ENCODE measurements at places on chromosomes 13 and 19. TPM values are rescaled to one million over a fixed set of nuclear protein-coding genes. Genes with fewer than 3 reads are reported as not detected.

The HIF3A gene
- total RNA-seq, result 0.14 TPM

The ZNF600 gene
- 3.0 TPM for total RNA-seq

The C1QTNF9 gene
- total RNA-seq, result not detected

The FEM1A gene
- total RNA-seq, result 9.0 TPM

The F10 gene
- total RNA-seq, result 10.7 TPM

The ZNF221 gene
- total RNA-seq, result 7.4 TPM

The NLRP5 gene
- total RNA-seq, result not detected

The HS6ST3 gene
- total RNA-seq, result not detected

The PALM3 gene
- total RNA-seq, result under 0.01 TPM

The DIAPH3 gene
- total RNA-seq, result 1.8 TPM

The SLC25A41 gene
- not detected for total RNA-seq

The ZNF763 gene
- total RNA-seq, result 2.3 TPM

The ATP13A1 gene
- total RNA-seq, result 21.8 TPM

The SLC25A23 gene
- total RNA-seq, result 14.4 TPM

The ITGBL1 gene
- total RNA-seq, result 285 TPM

The CKM gene
- total RNA-seq, result not detected

The PRODH2 gene
- total RNA-seq, result not detected

The PDCD2L gene
- 7.5 TPM for total RNA-seq

The MEIOSIN gene
- total RNA-seq, result not detected

The NFKBIB gene
- total RNA-seq, result 7.5 TPM

The C19orf67 gene
- total RNA-seq, result not detected

The MBD3L3 gene
- total RNA-seq, result not detected

The FAM174C gene
- 26.2 TPM for total RNA-seq

The PGLYRP2 gene
- not detected for total RNA-seq

The SIGLEC7 gene
- not detected for total RNA-seq

The IGFL1 gene
- total RNA-seq, result not detected

The TMEM91 gene
- total RNA-seq, result 13.3 TPM

The IRS2 gene
- 3.0 TPM for total RNA-seq

The NCCRP1 gene
- total RNA-seq, result not detected

The ZNF563 gene
- 5.2 TPM for total RNA-seq

The ZNF649 gene
- total RNA-seq, result 4.4 TPM

The ZIM2 gene
- not detected for total RNA-seq

The CLIP3 gene
- total RNA-seq, result 11.9 TPM

The SIGLEC11 gene
- total RNA-seq, result not detected

The PINLYP gene
- 0.55 TPM for total RNA-seq

The ACTMAP gene
- total RNA-seq, result 0.37 TPM

The KLK15 gene
- total RNA-seq, result not detected

The GEMIN7 gene
- total RNA-seq, result 15.6 TPM

The APLP1 gene
- total RNA-seq, result 3.9 TPM

The OR7A5 gene
- total RNA-seq, result not detected

The ZNF534 gene
- not detected for total RNA-seq

The CPT1C gene
- total RNA-seq, result 29.2 TPM

The ZNF93 gene
- total RNA-seq, result 1.9 TPM

The C13orf42 gene
- total RNA-seq, result not detected

The ACP7 gene
- 0.09 TPM for total RNA-seq

The RFPL4A gene
- not detected for total RNA-seq

The AMH gene
- 0.46 TPM for total RNA-seq

The CATSPERD gene
- total RNA-seq, result not detected

The SHD gene
- not detected for total RNA-seq

The RPS28 gene
- total RNA-seq, result 817 TPM

The BRSK1 gene
- total RNA-seq, result 6.6 TPM

The FUT3 gene
- total RNA-seq, result not detected

The HSPH1 gene
- 43.6 TPM for total RNA-seq

Data from smooth muscle cell of bladder (primary cell).